Activated CD4-positive, alpha-beta T cell treated with anti-CD3 and anti-CD28 coated beads, Interleukin-2, Interleukin-6, amounts not matched to agents 100 ng/mL and 50 ng/mL, durations not matched to agents 16 hours and 8 hours (primary cell): ENCODE measurements at places on chromosomes 4 and X.

DNA sequence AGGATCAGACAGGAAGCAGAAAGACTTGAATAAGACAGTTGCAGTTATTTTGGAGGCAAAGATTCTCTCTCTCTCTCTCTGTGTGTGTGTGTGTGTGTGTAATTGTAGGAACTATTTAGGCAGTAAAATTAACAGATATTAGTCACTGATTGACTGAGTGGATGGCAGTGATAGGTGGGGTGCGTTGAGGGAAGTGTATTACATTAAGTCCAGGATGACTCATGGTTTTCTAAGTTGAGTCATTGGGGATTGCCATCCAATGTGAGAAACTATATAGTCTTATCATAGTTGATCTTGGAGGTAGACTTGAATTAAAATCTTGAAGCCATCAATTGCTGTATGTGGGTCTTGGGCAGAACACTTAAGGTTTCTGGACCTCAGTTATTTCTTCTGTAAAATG is 75.4 kb downstream of the AR start:
- DNase-seq = peak; percentile 39

DNA sequence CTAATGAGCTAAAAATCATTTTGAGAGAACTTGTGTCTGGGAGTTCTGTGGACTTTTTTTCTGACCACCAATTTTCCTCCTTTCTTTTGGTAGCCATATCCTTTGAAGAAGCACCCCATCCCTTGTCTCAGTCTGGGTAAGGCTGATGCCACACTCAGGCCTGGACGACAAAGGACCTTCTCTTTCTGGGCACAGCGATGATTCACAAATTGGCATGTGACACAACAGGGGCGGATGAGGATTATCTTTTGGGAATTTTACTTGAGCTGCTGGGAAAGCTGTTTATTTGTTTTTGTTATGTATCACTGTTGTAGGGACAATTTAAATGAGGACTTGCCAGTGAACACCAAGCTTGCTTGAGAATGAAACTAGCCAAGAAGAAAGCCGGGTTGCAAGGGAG is 233.4 kb upstream of the HAND2 start:
- DNase-seq = no peak

DNA sequence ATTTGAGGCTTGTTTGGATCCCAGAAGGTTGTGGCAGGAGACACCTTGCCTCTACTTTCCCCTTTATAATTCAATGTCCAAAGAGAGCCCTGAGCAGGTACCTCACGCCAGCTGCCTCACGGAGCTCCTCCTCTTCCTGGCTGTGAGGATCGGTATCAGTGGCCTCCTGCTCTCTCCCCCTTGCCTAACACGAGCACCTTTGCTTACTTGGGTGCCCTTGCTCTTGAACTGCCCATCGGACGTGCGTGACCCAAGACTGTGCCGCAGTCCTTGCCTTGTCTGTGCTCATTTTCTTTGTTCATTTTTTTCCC is 27.8 kb upstream of the MSANTD1 start:
- DNase-seq = no peak

- DNase-seq = no peak
Observed at GRCh38 chr4:184899261-184900134, 73.7 kb upstream of the ACSL1 start.

GRCh38 chr4:125985856-125986255 is 671.1 kb downstream of the FAT4 start:
- no peak for DNase-seq

DNA sequence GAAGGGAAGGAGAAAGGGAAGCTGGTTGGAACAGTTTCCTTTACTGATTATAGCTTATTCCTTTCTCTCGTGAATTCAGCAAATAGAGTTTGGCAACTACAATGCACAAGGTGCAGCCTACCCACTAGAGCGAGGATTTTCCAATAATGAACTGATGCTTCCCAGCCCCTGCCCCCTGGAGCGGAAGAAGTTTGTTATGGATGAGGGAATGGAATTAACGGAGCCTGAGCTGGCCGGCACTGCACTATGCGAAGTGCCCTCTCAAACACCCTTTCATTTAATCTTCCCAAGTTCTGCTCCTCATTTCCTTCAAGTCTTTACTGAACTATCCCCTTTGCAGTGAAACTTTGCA is 42.5 kb upstream of the CBR4 start:
- DNase-seq = no peak

DNA sequence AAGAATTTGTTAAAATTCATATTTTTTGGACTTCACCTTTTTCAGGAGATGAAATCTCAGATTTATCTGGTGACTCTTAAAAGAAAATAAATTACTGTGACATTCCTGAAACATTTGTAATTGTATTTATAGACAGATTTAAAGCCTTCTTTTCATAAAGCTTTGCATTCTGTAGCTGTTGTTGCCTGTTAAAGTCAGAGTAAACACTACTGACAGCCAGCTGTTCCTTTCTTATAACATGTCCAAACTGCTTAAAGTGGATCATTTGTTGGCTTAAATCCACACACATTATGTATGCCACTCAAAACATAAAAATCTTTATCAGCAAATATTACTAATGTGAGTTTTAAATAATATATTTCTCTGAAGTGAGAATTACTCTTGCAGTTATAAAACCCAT is 157.5 kb downstream of the TECRL start:
- DNase-seq = no peak

- peak; percentile 52 for DNase-seq
Observed at GRCh38 chrX:7444967-7445366, 297.0 kb upstream of the PUDP start.

DNA sequence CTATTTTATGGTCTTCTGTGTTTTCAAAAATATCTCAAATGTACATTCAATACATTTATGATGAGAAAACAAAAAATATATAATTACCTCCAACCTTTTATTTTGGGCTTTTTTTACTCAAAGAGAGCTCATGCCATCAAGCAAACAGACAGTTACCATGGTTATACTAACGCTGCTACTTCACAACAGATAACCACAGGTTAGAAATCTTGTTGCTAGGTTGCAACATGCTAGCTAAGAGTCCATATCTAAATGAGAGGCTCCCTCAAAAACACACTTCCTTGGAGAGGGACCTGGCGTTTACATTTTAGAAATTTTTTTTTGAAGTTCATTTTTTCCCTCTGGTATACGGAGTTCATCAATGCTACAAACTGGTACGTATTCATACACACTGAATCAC is 44.3 kb downstream of the TBC1D9 start:
- no peak for DNase-seq

DNA sequence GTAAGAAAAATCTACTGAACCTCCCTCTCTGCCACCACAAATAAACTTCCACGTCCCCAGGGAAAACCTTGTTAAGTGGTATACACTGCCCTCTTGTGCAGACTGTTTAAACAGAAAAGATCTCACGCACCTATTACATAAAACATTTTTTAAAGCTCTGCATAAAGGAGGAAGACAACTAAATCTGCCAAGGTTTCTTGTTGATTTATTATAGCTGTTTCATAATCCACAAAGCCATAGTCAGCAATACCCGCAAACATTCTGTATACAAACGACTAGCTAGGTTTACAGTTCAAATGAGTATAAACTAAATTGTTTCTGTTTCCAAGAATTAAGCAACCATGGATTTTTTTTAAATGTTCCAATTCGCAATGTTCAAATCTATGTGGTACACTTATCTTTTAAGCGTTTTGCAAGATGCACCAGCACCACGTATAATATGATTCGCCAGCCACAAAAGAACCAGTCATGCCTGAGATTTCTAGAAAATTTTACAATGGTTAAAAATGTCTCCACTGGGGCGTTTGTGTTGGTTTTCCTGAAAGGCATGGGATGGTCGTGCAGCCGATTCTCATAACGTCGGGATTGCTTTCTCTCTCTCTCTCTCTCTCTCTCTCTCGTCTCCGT is 164.6 kb downstream of the PRKX start:
- no peak for DNase-seq

DNA sequence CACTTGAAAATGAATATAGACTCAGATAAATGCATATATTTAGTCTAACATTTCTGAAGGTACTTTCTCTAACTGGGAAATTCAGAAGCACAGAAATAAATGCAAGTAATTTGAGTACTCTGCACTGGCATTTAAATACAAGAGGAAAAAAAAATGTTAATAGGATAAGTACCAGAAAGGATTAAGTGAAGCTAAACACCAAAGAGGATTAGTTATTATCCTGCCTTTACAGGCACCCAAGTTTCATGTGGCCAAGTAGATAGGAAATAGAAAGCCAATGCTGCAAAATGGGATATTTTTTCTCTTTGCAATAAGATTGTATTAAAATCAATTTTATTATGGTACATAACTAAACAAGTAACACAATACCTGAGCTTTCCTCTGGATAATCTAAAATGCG is 762.5 kb downstream of the PCDH7 start:
- DNase-seq = no peak

DNA sequence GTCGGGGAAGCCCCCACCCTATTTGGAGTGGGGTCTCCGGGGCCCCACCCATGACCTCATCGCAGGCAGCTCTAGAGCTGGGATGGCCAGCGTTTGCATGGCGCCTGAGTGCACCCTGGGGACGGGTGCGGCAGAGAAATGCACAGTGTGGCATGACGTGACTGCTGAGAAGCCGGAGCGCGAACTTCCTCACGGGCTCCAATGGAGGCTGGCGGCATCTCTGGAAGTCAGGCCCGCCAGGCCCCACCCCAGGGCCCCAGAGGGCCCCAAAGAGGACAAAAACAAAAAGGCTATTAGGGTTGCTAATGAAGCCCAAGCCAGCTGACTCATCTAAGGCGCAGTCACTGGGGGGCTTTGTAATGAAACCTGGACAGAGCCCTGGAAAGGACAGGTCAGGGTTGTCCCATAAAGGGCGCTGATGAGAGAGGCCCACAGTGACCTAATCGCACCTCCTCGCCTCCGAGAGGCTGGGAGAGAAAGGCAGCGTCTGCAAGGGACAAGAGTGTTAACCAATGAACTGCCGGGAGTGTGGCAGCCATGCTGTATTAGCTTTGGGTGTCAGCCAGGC is 86.0 kb upstream of the C1QTNF7 start:
- DNase-seq = no peak

DNA sequence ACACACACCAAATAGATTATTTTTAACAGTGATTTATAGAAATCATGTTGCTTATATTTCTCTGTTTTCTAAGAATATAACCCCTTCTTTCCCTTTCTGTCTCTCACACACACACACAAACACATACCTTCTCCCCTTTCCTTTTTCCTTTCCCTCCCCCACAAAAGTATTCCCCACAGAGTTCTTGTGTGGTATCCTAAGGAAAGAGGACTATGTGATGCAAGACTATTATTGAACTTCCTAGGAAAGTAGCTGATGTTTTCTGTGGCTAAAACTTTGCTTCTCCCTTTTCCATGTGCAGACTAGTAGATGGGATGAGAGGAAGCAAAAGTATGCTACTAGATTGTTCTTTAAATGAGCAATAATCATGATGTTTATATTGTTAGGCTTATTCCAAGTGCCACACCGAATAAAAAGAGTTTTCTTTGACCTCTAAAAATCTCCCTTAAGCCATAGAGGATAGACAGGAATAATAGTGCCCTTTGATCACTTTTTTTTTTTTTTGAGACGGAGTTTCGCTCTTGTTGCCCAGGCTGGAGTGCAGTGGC is 38.7 kb downstream of the CPEB2 start:
- DNase-seq = no peak

- DNase-seq = no peak
Observed at GRCh38 chr4:141455651-141456050, 180.7 kb upstream of the IL15 start.

DNA sequence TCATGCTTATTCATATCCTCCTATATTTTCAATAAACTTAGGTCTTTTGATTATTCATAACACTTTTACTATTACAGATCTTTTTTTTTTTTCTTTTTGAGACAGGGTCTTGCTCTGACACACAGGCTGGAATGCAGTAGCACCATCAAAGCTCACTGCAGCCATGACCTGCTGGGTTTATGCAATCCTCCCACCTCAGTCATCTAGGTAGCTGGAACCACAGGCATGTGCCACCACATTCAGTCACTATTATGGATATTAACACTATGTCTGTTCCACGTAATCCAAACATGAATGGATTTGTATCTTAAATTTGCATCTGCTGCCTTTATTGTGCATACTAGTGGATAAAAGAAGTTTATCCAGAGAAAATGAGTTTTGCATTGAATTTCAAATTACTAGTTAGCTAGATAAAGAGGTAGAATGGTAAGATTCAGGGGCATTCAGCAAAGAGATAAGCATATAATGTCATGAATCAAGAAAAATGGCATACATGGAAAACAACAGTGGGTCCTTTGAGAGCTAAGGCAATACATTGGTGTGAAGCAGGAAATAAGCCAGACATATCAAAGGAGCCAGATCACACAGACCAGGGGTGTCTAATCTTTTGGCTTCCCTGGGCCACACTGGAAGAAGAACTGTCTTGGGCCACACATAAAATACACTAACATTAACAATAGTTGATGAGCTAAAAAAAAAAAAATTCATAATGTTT is 13.9 kb downstream of the ANAPC10 start:
- peak; percentile 12 for DNase-seq

DNA sequence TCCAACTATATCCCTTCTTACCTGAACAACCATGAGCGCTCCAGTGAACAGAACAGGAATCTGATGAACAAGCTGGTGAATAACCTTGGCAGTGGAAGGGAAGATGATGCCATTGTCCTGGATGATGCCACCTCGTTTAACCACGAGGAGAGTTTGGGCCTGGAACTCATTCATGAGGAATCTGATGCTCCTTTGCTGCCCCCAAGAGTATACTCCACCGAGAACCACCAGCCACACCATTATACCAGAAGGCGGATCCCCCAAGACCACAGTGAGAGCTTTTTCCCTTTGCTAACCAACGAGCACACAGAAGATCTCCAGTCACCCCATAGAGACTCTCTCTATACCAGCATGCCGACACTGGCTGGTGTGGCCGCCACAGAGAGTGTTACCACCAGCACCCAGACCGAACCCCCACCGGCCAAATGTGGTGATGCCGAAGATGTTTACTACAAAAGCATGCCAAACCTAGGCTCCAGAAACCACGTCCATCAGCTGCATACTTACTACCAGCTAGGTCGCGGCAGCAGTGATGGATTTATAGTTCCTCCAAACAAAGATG is 870.2 kb downstream of the ADGRL3 start:
- DNase-seq = no peak

GRCh38 chr4:111464251-111465045 is 680.8 kb upstream of the FAM241A start:
- no peak for DNase-seq

- no peak for DNase-seq
Observed at GRCh38 chr4:148442832-148443511, 758 bp upstream of the NR3C2 start.

DNA sequence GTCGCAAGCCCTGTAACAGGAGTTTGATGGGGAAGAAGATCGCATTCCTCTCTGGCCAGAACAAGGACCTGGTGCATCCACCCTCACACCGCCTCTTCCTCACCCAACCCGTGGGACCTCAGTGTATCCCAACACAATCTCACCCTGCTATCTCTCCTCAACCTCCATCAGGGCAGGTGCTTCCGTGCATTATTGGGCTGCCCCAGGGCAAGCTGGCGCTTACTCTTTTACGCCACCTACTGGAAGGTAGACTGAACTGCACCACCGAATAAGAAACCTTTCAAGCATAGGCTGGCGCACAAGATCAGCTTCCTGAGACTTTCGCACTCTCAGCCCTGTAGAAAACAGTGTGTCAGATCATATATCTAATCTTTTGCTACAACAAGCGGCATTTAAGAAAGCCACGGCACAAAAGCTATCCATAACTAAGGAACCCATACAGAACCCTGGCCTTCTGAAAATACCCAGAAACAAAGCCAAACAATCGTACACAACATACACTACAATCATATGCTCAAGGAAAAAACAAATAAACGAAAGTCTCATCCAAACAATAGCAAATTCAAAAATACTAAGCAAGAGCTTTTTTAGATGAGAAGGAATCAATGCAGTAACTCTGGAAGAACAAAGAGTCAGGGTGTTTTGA is 209.3 kb downstream of the UGT8 start:
- peak; percentile 65 for DNase-seq
